Muscle of arm (tissue), 14 donors: ENCODE measurements at places on chromosomes 6 and 20. TPM values are rescaled to one million over a fixed set of nuclear protein-coding genes. Genes with fewer than 3 reads are reported as not detected.

DNA sequence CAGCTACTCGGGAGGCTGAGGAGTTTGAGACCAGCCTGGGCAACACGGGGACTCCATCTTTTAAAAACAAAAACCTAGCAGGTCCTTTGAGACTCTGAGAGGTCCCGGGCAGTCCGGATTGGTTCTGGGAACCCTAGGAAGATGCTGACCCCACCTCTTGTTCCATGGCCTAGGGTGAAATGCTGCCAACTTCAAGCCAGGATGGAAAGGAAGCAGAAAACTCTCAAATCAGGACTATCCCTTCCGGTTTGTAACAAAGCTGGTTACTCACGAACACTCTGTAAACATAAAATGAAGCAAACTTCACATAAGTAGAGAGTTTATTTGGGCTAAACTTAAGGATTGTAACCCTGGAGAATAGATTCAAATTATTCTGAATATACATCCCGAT, 28.0 kb downstream of the CAPN11 start:
- no peak for DNase-seq

- no peak for DNase-seq
Measured at GRCh38 chr6:138560130-138560860, 61.0 kb upstream of the NHSL1 start.

DNA sequence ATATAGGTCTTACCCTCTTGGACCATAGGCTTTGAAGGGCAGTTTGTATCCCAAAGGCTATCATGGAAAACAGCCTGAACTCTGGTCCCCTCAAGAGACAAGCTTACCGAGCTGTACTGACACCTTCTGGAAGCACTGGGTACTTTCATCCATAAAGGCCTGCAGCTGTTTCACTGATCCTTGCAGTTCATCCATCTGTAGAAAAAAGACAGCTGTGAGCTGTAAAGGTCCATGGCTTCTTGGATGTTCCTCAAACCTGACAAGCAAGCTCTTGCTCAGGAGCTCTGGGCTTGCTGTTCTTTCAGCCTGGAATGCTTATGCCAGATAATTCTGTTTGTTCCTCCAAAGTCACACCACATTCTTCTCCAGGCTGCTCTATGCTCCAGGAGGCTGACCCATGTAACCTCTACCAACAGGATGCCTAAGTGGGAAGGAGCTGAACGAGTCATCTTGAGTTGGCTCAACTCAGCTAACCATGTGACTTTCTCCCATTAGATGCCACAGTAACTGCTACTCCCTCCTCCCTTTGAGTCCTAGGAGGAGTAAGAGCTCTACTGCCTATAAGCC, 8.8 kb upstream of the NDRG3 start:
- peak; percentile 65 for DNase-seq

- no peak for DNase-seq
Measured at GRCh38 chr6:119517428-119517827, 167.9 kb upstream of the MAN1A1 start.

- no peak for DNase-seq
Measured at GRCh38 chr6:105664931-105665330, 262.0 kb upstream of the PREP start.

- no peak for DNase-seq
Measured at GRCh38 chr20:45909817-45910669, 1.9 kb downstream of the PLTP start.

The PARD6B gene
- polyA plus RNA-seq, result 1.3 TPM

GRCh38 chr20:59455402-59456341, 148.7 kb upstream of the PHACTR3 start:
- DNase-seq, result peak; percentile 72

The CLDN20 gene
- not detected for polyA plus RNA-seq

DNA sequence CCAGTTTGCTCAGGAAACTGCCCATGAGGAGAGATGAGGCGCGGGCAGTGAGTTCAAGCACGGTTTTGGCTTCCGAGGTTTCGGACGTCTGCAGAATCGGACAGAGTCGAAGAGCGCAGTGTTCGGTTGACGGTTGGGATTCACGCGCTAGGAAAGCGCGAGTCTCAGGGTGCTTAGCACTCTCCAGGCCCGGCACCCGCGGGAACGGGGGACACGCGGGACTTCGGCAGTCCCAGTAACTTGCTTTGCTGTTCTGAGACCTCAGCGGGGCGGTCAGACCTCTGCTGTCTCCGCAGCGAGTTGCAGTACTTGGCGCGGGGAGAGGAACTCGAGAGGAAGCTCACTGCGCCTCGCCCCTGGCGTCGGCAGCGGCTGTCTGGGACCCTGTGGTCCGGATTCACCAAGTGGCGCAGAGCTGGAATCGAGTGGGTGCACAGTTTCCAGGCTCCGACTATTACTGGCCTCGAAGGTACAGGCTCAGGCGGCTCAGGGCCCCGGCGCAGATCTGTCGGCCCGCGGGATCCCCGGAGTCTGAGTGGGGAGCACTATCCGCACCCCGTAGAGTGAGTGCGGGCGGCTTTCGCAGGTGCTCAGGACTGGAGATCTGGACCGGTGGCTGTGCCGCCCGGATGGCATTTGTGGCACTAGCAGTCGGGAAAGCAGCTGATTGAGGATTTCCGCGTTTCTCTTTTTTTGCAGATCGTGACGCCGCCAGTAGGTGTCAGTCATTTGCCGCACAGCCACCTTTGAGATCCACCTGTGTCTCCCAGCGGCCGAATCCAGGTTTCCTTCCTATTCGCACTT, at the start of gene POM121L2:
POM121L2 (minus strand) TSS at position 128 of the 804 bp plus-strand sequence; CDS start at position 25, 103 bp downstream.
- peak; percentile 30 for DNase-seq

DNA sequence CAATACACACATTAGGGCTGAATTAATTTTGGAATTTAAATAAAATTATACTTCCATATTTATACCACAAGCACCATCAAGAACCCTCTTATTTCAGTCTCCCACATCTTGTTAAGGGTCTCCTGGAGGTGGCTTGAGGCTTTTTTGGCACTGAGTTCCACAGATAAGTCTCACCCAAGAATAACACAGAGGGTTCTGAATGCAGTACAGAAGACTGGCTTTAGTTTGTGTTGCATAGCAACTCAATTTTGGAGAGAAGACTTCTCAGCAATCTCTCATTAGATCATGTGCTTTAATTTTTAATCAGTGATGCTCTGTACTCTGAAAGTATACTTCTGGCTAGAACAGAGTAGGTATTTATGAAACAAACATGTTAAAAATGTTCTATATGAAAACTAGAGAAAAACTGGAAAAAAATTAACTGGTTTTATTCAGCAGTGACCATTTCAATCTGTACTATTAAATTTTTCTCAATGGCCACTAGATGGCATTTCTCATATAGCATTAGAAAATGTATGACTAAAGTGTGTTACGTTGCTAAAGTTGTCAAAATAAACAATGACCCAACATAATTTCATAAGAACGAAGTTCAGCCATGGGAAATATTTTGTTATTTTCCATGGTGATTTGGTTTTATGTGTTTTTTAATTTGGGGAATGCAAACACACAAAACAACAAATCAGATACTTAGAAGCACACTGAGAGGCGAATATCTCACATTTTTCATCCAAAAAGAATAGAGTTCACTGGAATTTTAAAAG, 32.7 kb upstream of the MAP7 start:
- peak; percentile 25 for DNase-seq

DNA sequence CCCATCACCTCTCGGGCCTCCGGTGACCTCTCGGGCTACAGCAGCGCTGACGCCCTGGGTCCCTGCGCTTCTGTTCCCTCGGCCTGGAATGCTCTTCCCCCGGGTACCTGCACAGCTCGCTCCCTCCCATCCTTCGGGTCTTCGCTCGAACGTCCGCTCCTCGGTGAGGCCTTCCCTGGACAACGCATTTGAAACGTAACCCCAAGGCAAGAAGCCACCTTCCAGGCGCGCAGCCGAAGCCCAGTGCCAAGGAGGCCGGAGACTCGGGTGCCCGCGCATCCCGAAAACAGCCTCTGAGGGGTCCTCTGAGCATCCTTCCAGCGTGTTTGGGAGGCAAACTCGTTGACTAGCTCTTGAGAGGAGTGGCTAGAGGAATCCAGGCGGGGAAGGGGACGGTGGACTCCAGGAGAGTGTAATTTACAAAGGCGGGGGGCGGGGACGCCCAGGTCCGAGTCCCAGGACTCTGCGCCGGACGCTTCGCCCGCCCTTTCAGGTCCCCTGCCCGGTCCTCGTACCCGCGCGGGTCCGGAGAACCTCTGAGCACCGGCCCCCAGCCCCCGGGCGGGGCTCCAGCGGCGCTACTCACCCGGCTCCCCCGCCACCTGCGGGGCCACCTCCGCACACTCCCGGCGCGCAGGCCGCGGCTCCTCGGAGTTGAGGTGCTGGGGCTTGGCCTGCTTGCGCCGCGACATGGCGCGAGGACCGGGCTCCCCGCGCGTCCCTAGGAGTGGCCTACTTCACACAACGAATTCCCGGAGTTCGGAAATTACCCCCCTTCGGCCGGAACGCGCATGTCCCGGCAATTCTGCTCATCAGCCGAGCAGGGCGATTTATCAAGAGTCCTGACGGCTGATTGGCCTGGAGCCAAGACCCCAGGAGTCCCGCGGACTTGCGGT, 86.8 kb downstream of the ZFP64 start:
- peak; percentile 50 for DNase-seq

GRCh38 chr6:76885861-76886301, 577.4 kb downstream of the HTR1B start:
- DNase-seq, result peak; percentile 64

The TINAG gene
- polyA plus RNA-seq, result not detected

- no peak for DNase-seq
Measured at GRCh38 chr6:166861961-166862286, 94.4 kb downstream of the RNASET2 start.

The ARMC12 gene
- polyA plus RNA-seq, result 1.5 TPM

DNA sequence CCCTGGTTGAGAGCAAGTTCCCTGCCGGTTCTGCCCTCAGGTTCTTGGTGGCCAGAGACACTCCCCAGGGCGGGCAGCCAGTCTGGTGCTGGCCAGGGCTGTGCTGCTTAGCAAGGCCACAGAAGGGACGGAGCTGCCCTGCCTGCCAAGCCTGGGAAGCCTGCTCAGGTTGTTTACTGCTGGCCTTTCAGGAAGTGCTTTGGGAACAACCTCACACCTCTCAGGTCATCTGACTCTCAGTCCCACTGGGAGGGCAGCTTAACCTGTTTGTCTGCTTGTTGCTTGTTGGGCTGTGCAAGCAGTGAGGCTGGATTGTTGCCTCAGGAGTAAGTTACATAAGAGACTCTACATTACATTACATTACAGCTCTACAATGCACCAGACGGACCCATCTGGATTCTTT, 75.8 kb upstream of the AFDN start:
- DNase-seq, result no peak

DNA sequence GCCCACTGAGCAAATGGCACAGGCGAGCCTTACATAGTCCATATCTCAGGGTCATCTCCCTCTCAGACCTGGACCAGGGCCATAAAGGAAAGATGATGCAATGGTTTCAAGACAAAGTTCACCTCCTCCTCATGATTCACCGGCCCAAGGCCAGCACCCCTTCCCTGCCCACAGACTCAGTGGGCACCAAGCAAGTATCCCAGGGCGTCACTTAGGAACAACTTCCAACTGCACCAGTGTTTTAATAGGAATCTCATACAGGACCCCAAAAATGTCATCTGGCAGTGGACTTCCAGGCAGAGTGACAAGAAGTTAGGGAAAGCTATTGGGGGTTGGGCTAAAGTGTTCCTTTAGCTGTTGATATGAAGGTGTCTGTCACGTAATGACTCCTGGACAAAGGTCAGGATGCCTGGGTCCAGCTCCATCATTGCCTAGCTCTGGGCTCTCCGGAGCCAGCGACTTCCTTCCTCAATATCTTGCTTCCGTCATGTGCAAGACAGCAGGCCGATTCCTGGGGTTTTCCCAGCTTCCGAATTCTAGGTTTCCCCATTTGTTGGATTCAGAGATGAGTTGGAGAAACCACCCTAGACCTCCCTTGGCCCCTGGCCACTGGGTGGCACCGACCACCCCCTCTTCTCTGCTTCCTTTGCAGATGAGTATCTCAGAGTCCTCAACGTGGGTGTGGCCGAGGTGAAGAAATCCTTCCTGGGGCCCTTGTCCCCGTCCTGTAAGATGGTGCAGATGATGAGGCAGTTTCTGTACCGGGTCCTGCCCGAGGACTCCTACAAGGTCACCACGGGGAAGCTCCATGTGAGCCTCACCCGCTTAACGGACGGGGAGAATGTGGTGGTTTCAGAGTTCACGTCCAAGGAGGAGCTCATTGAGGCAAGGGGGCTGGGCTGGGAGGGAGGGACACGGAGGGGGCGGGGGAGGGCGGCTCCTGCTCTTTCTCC, 21.1 kb downstream of the PNPLA1 start:
- no peak for DNase-seq

The C20orf144 gene
- 0.19 TPM for polyA plus RNA-seq

The ENPP4 gene
- 49.9 TPM for polyA plus RNA-seq

DNA sequence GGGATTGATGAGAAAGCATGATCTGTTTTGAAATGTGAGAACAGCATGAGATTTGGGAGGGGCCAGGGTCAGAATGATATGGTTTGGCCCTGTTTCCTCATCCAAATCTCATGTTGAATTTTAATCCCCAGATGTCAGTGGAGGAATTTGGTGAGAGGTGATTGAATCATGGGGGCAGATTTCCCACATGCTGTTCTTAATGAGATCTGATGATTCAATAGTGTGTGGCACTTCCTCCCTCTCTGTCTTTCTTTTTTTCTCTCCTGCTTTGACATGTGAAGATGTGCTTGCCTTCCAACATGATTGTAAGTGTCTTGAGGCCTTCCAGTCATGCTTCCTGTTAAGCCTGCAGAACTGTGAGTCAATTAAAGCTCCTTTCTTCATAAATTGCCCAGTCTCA, 1060.3 kb upstream of the CITED2 start:
- DNase-seq, result no peak

GRCh38 chr20:13611611-13612125, 27.1 kb downstream of the TASP1 start:
- peak; percentile 27 for DNase-seq

GRCh38 chr6:11353921-11354389, 121.5 kb upstream of the NEDD9 start:
- DNase-seq, result no peak

The VPS52 gene
- polyA plus RNA-seq, result 34.7 TPM

DNA sequence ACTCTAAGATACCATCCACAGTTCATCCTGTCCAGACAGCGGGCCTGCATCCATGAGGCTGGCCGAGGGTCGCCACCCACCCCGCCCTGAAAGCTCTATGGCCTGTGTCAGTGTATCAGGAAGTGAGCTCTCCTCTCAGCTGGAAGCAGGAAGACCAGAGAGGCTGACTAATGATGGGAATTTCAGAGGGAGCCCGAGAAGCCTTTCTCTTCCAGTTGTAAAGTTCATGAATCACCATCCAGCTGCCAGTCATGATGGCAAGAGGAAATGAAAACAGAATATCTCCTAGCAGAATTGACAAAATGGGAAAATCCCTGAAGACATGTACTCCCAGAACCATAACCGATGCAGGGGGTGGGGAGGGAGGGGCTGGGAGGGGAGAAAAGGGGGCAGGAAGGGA, 109.6 kb upstream of the RPS6KA2 start:
- no peak for DNase-seq

The RGS17 gene
- 4.3 TPM for polyA plus RNA-seq

The RIMS4 gene
- 6.9 TPM for polyA plus RNA-seq

GRCh38 chr20:32707691-32708581, 34.2 kb upstream of the C20orf203 start:
- DNase-seq, result no peak

DNA sequence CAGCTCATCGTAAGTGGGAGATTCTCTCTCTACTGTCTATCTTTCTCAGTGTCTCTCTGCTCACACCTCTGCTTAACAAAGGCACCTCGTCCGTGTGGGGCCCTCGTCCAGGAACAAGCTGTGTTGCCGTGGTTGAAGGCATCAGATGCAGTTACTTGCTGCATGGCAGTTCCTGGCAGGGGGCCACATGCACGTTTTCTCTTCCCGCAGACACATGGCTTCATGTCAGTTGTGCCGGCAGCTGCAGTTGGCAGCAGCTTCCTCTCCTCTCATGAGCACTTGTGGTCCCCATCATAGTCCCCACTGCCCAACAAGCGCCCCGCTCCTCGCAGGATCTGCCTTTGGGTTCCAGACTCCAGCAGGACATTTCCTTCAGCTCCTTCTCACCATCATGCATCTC, 7.1 kb upstream of the AFDN start:
- no peak for DNase-seq
